Brain (organoid and tissue), 16 donors: ENCODE measurements at places on chromosomes 1 and 21. TPM values are rescaled to one million over a fixed set of nuclear protein-coding genes. Genes with fewer than 3 reads are reported as not detected.

CAMTA1 gene
- polyA plus RNA-seq = 146 TPM

OSCP1 gene
- polyA plus RNA-seq = 18.0 TPM

ZNF593OS gene
- not detected for polyA plus RNA-seq

LRRC71 gene
- not detected for polyA plus RNA-seq

TDRD5 gene
- not detected for polyA plus RNA-seq

WNT2B gene
- 0.68 TPM for polyA plus RNA-seq

RPTN gene
- polyA plus RNA-seq = not detected

NES gene
- 12.7 TPM for polyA plus RNA-seq

- peak; percentile 98 for DNase-seq
Observed at GRCh38 chr1:31811605-31812004, 4.2 kb downstream of the SPOCD1 start.

GRCh38 chr1:212141404-212141803 lies 105.9 kb downstream of the DTL start:
- DNase-seq = no peak

DNA sequence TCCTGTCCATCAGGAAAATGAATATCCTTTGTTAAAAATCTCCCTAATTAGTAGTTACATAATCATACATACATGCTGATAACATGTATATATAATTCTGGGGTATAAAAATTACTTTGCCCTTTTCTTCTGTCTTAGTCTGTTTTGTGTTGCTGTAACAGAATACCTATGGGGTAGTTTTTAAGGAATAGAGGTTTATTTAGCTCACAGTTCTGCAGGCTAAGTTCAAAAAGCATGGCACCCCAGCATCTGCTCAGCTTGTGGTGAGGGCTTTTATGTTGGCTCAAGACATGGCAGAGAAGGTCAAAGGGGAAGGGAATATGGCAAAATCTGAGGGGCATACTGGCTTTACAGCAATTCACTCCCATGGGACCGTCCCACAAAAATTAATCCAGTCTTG lies 16.3 kb upstream of the RPS6KC1 start:
- no peak for DNase-seq

- DNase-seq = no peak
Observed at GRCh38 chr21:45014747-45015468, 59.5 kb upstream of the ADARB1 start.

GRCh38 chr21:37767984-37768383 lies 148.3 kb downstream of the KCNJ6 start:
- peak; percentile 39 for DNase-seq

- DNase-seq = no peak
Observed at GRCh38 chr1:59502009-59502691, 205.3 kb downstream of the FGGY start.

DNA sequence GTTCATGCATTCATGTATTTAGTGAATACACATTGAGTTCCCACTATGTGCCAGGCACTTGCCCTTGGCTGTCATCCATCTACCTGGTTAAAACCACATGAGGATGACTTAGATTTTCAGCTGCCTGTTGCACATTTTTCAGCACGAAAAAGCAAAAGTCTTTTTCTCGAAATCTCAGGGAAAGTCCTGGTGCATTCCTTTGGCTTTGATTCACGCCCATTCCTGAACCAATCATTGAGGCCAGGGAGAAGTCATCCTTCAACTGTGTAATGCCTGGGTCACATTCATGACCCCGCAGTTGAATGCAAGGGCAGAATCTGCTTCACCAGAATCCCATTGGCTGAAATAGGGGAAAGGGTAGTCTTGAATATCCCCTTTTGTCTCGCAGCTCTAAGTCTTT lies 84.4 kb downstream of the RNF220 start:
- no peak for DNase-seq

GRCh38 chr1:7221826-7222694 lies 436.8 kb downstream of the CAMTA1 start:
- peak; percentile 49 for DNase-seq

GRCh38 chr1:156346636-156347035 lies 8.3 kb downstream of the TSACC start:
- no peak for DNase-seq

DNA sequence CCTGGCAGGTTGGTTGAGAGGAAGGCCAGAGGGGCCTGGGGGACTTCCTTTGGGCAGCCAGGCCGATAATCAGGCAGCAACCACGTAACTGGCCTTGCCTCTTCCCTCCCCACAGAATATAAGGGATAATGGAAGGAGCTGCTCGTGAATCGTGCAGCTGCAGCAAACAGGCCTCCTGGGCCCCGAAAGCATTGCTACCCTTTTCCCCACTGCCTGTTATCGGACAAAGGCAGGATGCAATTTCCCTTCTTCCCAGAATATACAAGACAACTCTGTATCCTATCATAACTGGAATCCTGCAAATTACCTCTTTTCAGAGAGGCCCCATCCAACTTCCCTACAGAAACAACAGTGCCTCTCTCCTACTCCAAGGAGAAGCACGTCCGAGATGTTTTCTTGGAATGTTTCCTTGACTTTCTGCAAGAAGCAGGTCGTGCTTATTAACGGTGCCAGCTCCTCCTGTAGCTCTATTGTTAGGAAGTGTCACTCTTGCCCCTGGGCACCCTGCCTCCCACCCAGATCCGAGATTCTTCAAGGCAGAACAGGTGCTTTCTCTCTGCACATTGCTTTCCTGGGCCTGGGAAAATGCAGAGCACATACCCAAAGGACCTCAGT lies 106.0 kb upstream of the TIAM1 start:
- no peak for DNase-seq

- DNase-seq = peak; percentile 69
Observed at GRCh38 chr1:43062527-43063095, 103.9 kb upstream of the SLC2A1 start.

- DNase-seq = no peak
Observed at GRCh38 chr1:219989766-219990165, 56.5 kb downstream of the EPRS1 start.

DNA sequence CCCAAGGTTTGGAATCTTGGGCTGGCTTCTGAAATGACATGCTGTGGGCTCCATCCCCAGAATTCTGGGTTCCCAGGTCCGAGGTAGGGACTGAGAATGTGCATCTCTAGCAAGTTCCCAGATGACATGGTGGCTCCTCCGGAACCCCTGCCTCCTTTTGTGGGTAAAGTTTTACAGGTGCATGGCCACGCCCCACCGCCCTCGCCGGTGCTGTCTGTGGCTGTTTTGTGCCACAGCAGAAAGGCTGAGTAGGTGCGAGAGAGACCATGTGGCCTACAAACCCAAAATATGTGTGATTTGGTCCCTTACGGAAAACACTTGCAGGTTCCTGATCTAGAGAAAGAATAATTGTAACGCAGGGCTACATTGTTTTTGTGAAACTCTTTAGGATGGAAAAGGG lies 30.9 kb downstream of the SKI start:
- DNase-seq = no peak

DNA sequence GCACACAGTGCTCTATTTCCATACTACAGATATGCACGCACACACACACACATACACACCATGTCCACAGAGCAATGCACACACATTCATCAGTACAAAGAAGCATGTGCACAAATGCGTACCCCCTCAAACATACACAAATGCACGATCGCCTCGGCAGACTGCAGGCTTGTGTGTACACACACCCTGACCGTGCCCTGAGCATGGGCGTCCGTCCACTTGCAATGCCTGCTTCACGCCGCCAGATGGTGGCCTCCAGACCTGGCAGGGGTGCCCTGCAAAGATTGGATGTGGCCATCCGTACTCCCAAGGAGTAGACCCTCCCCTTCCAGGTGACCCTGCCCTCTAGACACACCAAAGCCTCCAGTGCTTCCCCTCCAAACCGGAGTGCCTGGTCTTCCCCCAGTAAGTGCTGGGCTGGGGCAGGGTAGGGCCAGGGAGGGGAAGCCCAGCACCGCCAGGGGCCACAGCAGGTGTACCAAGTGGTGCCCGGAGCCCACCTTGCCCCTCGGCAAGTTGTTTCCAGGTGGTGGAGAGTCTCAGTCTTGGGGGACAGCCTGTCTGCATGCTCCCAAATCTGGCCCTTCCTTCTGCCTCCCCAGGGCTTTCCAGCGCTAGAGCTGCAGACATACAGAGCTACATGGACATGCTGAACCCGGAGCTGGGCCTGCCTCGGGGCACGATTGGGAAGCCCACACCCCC lies 20.6 kb downstream of the ESPN start:
- DNase-seq = no peak

DNA sequence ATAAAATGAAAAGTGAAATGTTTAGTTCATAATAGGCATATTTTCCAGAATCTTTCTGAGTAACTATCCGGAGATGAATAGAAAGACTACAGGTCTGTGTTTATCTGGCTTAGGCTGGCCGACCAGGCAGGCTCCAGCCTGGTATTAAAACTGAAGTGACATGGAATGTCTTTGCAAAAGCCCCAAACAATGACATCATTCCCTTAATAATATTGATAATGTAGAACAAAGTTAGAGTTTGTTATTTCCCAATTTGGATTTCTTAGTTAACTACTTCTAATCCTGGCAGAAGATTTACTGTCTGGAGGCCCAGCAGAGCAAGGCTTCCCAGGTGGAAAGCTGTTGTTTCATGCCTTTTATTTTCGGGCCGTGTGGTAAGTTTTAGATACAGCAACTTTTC lies 207.7 kb downstream of the GREM2 start:
- DNase-seq = no peak

- DNase-seq = peak; percentile 72
Observed at GRCh38 chr1:38789498-38790169, 69.9 kb downstream of the RRAGC start.

DNA sequence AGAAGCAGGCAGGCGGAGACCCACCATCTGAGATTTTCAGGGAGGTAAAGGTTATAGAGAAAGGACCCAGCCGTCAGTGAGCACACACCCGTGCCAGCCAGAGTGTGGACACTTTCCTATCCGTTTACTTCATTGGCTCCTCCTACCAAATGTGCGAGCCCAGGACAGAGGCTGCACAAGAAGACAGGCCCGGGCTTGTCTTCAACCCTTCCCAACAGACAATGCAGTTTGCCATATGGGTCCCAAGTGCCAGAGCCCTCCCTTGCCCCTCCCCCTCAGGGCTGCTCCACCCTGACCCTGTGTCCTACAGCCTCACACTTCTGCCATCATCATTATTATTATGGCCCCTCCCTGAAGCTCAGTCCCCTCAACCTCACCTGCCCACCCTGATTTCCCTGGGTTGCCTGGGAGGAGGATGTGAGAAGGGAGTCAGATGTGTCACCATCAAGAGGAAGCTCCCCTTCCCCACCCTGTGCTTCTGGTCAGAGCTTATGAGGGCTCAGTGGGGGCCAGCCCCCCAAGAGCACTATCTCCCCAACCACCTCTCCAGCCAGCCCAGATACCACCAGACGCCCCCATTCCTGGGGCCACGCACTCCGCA lies 9.4 kb downstream of the LAPTM5 start:
- DNase-seq = no peak

GRCh38 chr1:40750451-40750908 lies 33.1 kb upstream of the KCNQ4 start:
- DNase-seq = no peak

- no peak for DNase-seq
Observed at GRCh38 chr1:75625795-75626194, 14.9 kb upstream of the SLC44A5 start.

- DNase-seq = no peak
Observed at GRCh38 chr1:55885619-55886018, 670.5 kb upstream of the USP24 start.
